ENCODE measurements at places on chromosomes 12 and 14.

DNA sequence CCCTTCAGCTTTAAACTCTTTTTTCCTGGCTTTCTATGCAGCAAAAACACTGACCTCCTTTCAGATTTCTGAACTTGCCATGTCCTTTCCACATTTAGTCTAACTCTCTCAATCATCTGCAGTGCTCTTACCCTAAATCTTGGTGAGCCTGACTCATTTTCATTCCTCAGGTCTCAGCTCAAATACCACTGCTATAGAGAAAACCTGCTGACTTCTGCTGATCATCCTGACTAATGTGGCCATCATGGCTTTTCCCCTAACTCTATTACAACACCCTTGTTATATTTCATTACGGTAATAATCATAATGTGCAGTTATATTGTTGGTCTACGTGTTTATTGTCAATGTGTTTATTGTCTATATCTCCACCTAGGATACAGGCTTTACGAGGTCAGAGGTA is 207.3 kb upstream of the OR4E1 start:
- no peak for DNase-seq

GRCh38 chr14:105358140-105358846 is 40.0 kb upstream of the TEX22 start:
- DNase-seq: no peak

- DNase-seq: no peak
Observed at GRCh38 chr12:106123110-106123509, 15.6 kb downstream of the NUAK1 start.

DNA sequence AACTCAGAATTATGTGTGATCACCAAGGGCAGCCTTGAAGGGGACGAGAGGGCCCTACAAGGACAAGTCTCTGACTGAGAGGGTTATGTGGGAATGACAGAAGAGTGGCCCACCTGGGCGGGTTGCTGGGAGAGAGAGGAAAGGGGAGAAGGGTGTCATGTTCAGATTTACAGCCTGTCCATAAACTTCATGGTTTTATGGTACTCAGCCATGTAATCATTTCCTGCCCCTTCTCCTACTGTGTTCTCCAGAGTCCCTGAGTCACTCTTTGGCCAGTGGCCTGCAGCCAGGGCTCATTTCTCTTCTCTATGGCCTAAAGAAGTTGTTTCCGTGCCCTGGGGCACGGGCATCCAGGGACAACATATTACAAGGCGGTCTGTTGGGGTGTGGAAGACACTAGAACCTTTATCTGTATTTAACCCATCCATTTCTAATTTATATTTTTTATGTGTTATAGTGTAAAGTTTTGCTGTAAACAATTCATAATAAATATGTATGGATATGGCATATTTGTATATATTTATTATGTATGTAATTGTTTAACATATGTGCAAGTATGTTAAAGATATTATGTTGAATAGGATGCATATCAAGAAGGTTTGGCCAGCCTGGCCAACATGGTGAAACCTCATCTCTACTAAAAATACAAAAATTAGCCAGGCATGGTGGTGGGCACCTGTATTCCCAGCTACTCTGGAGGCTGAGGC is 26.9 kb downstream of the DDX47 start:
- DNase-seq: peak; percentile 88

DNA sequence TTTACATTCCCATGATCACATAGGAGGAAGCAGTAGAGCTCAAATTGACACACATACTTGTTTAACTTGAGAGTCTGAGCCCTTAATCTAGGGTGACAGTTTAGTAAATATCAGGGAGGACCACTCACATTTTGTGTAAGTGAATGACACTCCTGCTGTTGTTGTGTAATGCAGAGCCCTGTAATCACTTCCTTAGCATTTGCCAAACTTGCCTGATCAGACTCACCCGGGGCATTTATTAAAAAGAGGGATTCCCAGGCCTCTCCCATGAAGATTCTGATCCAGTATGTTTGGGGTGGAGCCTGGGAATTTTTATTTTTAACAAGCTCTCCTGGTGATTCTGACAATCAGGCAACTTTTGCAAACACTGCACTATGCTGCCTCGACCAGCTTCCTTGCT is 119.6 kb downstream of the NUAK1 start:
- no peak for DNase-seq

GRCh38 chr14:53055003-53055402 is 98.1 kb downstream of the DDHD1 start:
- peak; percentile 50 for DNase-seq
